Parietal lobe (tissue), 2 donors: ENCODE measurements at places on chromosomes 2 and 18. TPM values are rescaled to one million over a fixed set of nuclear protein-coding genes. Genes with fewer than 3 reads are reported as not detected.

Gene SCN2A
- 174 TPM for total RNA-seq

Gene DAPL1
- total RNA-seq: not detected

Gene PTH2R
- total RNA-seq: 2.8 TPM

Gene EGR4
- not detected for total RNA-seq
